ENCODE measurements at places on chromosomes 12 and 14.

GRCh38 chr12:113903381-113903863 lies 62.7 kb downstream of the RBM19 start:
- DNase-seq, result no peak

- no peak for DNase-seq
These were observed 119.4 kb downstream of the SCARB1 start for GRCh38 chr12:124744273-124744640.

GRCh38 chr14:103830511-103831270 lies 16.7 kb downstream of the PPP1R13B start:
- DNase-seq, result no peak

DNA sequence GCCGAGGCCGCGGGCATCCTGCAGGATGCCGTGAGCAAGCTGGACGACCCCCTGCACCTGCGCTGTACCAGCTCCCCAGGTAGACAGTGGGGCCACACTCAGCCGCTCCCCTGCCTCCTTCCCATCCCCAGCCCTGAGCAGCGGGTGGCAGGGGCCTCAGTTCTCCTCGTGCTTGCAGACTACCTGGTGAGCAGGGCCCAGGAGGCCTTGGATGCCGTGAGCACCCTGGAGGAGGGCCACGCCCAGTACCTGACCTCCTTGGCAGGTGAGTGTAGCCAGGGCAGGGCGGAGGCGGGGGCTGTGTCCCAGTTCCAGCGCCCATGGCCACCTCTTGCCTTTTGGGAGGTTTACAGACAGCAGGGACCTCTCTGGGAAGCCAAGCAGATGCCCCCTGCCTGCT lies 22.9 kb downstream of the HIP1R start:
- DNase-seq, result no peak

DNA sequence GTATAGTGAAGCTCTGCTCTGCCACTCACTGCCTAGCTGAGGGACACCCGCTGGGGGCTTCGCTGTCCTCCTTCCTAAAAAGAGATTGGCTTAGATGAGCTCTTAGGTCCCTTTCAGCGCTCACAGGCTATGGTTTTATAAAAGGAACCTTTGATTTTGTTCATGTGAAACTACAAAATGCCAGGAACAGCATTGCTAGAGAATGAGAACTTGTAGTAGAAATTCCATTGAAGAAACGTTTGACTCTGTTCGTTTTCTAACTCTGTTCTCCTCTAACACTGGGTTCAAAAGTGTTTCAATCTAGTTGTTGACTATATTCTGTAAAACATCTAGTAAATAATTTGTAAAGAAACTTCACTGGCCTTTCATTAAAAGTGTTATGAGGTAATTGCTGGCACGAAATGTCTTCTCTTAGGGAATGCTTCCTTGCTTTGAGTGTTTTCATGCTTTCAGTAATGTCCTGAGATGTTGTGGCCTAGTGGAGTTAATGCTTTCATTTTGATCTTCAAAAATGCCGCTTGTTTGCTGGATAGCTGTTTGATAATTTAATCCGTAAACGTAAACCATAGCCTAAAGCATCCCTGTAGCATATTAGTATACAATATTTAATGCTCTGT lies 1.6 kb downstream of the MARK3 start:
- no peak for DNase-seq

DNA sequence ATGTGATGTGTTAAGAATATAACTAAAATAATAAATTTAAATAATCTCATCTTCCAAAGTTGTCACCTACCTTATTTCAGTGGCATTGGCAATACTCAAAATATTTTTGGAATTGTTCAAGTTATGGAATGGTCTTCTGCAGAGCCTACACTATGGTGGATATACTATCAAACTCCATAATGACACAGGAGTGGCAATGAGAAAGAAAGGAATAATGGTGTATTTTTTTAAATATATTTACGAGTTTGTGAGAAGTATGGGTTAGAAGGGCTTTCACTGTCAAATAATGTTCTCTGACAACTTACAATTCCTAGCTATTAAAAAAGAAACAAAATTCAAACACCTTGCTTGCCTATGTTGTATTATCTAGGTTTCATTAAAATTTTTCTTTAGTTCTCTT lies 38.1 kb downstream of the HEATR5A start:
- no peak for DNase-seq
